PC-3 (cell line): ENCODE measurements at places on chromosomes 2 and 18. TPM values are rescaled to one million over a fixed set of nuclear protein-coding genes. Genes with fewer than 3 reads are reported as not detected.

Gene ZCCHC2
- total RNA-seq = 17.3 and 24.9 TPM in 2 replicates

DNA sequence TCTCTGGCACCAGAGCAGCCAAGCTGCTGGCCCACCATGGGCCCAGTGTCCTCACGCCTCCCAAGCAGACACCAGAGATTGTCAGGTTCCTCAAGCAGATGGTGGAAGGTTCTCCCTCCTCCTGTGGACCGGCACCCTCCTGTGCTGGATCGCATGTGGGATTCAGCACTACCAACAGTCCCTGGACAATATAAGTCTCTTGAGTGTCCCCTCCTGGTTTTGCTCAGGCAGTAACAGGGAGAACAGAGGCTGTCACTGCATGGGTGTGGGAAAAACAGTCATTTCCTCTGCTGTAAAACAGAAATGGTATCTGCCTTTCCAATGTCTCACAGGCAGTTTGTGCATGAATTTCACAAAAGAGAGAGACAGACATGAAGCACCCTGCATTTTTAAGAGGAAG lies 47.7 kb upstream of the TUBA3E start:
- peaks cover 7% of the 10 kb centered on the region for H3K4me1 ChIP-seq
- no peaks in the 10 kb centered on the region for H3K36me3 ChIP-seq
- no peak overlapping the region for H3K27ac ChIP-seq
- H3K4me3 ChIP-seq = no peak overlapping the region
- peaks cover 8% of the 10 kb centered on the region for H3K27me3 ChIP-seq
- DNase-seq = no peak

GRCh38 chr2:39851251-39851650 lies 72.2 kb upstream of the THUMPD2 start:
- no peak overlapping the region for H3K27ac ChIP-seq
- no peaks in the 10 kb centered on the region for H3K27me3 ChIP-seq
- no peak overlapping the region for H3K4me3 ChIP-seq
- no peak for DNase-seq
- H3K4me1 ChIP-seq = peaks cover 25% of the 10 kb centered on the region

Gene NETO1
- total RNA-seq = 8.4 and 12.9 TPM in 2 replicates

GRCh38 chr18:11886577-11887110 lies 21.5 kb downstream of the MPPE1 start:
- no peak for DNase-seq
- peaks cover 10% of the 10 kb centered on the region; the same call in 1 of the 2 replicates for H3K36me3 ChIP-seq
- H3K27ac ChIP-seq = no peak overlapping the region
- peaks cover 33% of the 10 kb centered on the region for H3K4me1 ChIP-seq

GRCh38 chr18:21257386-21257785 lies 15.4 kb downstream of the GREB1L start:
- H3K4me1 ChIP-seq = peaks cover 4% of the 10 kb centered on the region; the same call in 1 of the 2 replicates
- no peak overlapping the region for H3K4me3 ChIP-seq
- DNase-seq = peak; percentile 26
- no peak overlapping the region for H3K27ac ChIP-seq
- no peaks in the 10 kb centered on the region for H3K27me3 ChIP-seq
- no peaks in the 10 kb centered on the region for H3K36me3 ChIP-seq

Gene RNU2-63P
- total RNA-seq = 122 TPM in 1 of 2 replicates, not detected in the other
